SK-MEL-5 (cell line): ENCODE measurements at places on chromosomes 5 and 9.

- no peak for DNase-seq
Measured at GRCh38 chr9:129665814-129666520, 520 bp downstream of the PRRX2 start.

DNA sequence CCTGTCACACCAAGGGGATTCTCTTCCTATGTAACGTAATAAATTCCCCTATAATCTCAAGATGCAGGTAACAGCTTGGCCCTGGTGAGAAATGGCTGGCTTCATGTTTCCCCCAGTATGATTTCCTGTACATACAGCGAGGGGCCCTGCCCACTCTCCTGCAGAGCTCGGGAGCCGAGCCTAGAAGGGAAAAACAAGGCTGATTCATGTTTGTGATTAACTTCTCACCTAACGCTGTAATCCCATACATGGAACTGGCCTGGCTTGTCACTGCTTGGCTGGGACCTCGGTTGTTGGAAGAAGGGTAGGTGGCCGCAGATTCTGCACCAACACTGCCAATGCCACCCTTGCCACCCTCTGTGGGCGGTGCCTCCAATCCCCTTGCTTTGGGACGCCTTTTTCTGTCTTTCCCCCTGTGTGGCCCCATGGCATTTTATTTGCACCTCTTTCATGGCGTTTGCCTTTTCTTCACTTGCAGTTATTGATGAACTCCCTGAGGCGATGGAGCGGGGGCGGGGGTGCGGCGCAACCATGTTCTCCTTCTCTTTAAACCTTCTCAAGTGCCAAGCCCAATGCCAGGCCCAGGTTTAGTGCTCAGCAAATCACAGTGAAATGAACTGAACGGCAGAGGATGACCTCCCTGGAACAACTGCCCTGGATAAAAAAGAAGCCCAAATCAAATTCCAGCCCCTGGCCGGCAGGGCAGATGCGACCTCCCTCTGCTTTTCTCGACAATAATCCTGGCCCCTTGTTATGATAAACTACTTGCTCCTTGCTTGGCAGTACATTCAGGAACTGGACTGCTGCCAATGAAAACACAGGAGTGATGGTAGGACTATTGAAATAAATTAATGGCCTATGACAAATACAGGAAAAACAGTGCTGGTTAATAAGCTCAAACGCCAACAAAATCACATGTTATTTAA lies 108.1 kb downstream of the TMEM174 start:
- DNase-seq, result no peak

DNA sequence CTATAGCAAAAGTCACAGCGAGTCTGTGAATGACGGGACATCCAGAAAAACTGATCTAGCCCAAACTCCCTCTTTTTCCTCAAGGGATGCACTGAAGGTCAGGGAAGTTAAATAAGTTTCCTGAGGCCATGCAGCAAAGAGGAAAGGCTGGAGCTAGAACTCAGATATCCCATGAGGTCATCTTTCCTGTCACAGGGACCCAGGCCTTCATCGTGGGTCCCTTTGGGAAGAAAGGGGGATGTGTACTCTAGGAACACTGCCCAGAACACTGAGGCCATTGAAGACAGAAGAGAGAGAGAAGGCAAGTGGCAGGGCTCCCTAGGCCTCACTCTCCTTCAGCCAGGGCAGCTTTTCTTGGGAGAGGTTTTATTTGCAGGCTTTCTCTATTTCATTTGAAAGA lies 182.0 kb downstream of the EBF1 start:
- DNase-seq, result peak; percentile 16

DNA sequence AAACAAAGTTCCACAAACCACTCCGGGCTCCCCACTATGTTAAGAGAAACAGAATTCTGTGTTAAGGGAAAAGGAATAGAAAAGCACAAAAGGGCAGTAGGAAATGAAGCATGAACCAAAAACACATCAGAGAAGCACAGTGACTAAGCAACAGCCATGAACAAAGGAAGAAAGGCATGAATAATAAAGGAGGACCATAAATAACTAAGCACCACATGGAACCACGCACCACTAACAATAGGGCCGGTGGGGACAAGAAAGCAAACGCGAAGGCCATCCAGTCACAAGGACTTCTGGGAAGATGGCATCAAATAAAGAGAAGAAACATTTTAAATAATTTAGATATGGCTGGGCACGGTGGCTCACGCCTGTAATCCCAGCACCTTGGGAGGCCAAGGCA lies 18.0 kb downstream of the PRUNE2 start:
- no peak for DNase-seq

DNA sequence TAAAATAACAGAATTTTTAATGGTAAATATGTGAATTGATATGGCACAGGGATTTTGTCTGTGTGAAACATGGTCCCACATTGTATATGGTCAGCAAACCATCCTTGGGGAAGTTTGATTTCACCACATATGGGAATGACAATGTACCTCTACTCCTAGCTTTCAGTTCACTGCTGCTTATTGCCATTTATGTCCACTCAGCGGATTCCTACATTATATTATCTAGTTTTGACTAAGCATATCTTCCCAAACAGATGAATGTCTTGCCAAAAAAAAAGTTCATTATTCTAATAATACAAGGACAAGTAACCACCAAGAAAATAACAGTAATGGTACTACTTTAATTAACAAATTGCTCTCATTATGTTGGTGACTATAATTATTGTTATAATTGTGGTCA lies 1521.6 kb downstream of the MAT2B start:
- DNase-seq, result no peak

GRCh38 chr9:134484479-134484878 lies 157.1 kb upstream of the COL5A1 start:
- DNase-seq, result no peak

DNA sequence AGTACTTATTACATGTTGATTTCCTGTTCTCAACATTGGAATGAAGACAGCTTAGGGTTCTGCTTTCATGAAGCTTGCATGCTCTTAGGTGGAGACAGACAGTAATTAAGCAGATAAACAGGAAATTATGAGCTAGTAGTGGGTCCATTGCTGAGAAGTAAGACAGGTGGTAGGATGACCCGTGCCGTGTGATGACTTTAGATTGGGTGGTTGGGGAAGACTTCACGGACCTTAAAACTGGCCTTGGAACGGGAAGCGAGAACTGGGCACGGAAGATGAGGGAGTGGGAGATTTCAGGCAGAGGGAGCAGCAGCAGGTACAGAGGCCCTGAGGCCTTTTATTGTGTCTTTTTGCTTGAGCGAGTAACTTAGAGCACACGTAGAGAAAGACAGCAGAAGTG lies 27.2 kb downstream of the ABL1 start:
- DNase-seq, result no peak

DNA sequence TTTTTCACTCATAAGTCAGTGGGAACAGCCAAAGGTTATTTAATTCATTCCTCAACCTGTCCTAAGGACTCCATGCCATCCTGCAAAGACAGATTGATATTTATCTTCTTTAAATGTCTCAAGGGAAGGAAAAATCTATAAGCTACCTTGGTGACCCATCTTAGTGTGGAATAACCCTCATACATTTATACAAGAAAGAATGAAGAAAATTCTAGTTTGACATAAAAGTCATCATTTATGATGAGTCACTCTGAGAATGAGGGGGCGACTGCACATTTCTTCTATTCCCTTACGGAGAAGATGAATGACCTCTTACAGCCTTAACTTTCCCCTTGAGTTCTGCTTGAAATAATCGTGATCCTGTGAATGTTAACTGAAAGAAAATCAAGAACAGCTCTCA lies 26.8 kb upstream of the NUDT12 start:
- DNase-seq, result no peak

DNA sequence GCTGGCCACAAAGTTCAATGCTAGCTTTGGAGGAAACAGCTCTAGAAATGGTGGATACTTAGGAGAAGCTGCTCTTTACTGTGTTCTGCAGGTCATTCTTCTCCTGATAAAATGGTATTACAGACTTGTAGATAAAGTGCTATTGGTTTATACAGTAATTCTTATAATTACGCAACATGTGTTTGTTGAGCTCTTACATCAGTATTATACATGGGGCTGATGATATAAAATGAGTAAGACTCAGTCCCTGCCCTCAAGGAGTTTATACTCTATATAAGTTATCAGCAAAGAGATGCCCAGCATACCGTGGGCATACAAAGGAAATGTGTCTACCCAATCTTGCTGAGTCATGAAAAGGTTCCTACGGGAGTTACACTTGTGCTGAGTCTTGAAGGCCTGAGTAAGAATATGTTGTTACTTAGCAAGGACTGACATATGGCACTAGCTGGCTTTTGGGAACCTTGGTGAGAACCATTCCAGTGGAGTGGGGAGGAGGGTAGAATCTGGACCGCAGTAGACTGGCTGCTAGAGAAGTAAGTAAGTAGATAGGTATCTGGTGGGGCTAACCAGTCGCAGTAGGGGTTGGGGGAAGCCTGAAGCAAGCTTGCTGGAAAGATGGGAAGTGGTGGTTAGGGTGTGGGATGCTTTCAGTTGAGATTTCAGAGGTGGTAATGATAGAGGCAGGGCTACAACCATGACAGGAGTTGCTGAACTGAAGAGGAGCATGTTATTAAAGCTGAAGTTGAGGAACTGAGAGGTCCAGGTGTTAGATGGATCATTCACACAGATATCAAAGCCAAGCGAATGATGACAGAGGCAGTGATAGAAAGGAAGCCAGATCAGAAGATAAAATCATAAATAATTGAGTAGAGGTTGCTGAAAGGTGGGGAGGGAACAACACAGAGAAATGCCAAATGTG lies 11.1 kb upstream of the TTC23L start:
- DNase-seq, result no peak

- DNase-seq, result no peak
Measured at GRCh38 chr5:151155775-151156506, 1.6 kb downstream of the ANXA6 start.

DNA sequence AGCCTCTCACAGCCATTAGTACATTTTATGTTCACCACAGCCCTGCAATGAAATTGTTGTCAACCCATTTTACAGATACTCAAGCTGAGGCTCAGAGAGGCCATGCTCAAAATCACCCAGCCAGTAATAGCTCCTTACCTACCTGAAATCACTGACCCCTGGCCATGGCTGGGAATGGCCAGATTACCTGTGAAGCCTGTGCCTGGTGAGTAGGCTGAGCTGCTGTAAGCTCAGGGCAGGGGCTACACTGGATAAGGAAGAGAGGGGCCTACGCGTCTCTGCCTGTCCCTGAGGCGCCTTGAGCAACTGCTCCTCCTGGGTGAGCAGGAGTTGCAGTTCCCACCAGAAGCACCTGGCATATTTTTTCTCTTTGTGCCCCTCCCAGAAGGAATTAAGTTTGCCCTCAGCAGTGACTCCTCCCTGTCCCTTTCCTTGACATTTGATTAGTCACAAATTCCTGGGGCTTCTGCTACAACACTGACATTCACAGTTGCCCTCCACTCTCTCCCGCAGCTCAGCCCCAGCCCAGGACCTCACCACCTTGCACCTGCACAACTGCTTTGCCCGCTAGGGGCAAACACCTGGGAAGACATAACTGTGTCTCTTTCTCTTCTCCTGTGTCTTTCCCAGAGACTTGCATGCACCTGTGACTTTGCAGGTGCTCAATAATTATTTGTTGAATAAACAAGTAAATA lies 5.7 kb downstream of the CLTB start:
- DNase-seq, result no peak

DNA sequence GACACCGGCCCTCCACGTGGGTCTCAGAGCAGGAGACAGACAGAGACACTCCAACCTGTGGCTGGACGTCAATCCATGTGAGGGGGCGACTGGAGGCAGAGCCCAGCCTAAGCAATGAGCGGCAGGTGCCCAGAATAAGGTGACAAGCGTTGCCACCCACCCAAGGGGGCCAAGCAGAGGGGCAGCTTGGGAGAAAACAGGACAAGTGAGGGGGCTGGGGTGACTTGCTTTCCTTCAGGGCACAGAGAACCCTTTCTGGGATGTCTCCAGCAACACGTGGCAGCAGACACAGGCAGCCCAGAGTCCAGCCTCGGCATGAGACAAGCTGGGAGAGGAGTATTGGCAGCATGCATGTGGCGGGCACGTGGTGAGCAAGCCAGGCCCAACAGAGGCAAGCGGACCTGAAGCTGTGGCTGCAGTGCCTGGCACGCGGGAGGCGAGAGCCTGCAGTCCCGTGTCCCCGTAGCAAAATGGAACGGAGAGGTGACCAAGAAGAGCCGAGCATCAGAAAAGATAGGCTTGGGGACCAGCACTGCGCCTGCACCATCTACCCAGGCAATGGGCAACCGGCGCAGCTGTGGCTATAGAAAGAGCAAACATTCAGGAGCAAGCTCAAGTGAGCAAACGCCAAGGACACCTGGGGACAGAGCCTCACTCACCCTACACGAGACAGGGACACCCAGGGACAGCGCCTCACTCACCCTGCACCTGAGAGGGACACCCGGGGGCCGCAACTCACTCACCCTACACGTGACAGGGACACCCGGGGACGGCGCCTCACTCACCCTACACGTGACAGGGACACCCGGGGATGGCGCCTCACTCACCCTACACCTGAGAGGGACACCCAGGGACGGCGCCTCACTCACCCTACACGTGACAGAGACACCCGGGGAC lies 6.2 kb downstream of the TERT start:
- no peak for DNase-seq

DNA sequence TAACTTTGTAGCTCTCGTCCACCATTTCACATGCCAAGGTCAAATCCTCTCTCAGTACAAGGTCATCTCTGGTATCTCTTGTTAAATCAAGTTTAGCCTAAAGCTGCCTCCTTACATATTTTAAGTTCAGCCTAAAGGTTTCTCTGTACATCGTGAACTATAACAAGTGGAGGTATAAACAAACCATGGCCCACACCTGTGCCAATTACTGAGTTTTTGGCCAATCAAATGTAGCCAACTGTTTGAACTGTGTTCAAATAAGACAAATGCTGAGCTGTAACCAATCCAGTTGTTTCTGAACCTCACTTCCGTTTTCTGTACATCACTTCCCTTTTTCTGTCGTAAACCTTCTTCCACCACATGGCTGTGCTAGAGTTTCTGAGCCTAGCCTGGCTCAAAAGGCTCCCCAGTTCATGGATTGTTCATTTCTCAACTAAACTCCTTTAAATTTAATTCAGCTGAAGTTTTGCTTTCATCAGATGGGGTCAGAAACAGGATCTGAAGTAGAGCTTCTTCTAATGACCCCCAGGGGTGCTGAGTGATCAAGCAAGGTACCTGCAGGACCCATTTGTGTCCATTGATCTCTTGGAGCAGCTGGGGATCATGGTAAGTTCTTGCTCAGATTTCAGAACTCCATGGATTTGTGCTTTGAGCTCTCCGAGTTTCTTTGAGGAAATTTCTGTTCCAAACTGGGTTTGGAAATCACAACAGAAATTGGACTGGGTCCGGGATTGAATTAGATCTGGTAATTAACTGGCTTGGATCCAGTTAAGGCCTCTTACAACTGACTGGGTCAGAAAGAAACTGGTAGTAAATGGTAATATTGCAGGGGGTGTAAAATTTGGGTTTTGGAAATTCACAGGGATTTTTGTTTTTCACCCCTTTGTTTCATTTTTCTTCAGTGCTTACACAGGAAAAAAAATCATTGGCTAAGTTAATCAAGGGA lies 11.0 kb upstream of the NANS start:
- peak; percentile 46 for DNase-seq

GRCh38 chr9:72538921-72539702 lies 17.7 kb downstream of the TMC1 start:
- DNase-seq, result no peak

GRCh38 chr5:93164690-93165089 lies 416.3 kb downstream of the NR2F1-AS1 start:
- DNase-seq, result no peak
